ENCODE measurements at places on chromosomes 16 and 17. TPM values are rescaled to one million over a fixed set of nuclear protein-coding genes. Genes with fewer than 3 reads are reported as not detected.

CCDC144A gene
- total RNA-seq = 2.0 TPM

TEX19 gene
- total RNA-seq = not detected

GRCh38 chr17:68906638-68907037 is 48.6 kb downstream of the ABCA8 start:
- DNase-seq = no peak

DNA sequence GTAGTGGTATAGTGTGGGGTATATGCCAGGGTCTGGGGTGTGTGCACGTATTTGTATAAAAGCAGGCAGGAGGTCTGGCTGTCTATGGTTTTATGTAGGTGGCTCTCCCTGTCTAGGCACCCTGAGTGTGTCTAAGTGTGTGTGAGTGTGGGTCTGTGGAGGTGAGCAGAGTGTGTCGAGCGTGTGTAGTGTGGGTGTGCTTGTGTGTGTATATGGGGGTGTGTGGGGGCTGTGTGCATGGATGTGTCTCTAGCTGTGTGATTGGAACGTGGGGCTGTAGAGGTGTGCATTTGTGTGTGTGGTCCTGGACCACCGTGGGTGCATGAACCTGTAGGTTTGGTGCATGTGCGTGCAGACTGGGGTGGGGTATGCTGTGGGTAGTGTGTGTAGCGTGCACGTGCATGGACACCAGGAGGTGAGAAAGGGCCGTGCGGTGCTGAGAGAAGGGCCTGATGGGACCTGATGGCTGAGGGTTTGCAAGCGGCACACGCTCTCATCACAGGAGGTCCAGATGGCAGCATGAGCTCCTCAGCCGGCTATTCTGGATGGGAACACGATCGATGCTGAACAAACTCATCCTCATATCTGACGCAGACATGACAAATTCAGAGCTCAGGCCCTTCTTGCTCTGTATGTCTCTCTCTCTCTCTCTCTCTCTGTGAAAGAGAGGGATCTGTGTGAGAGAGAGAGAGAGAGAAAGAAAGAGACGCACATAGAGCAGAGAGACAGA is 27.7 kb downstream of the SPACA3 start:
- DNase-seq = no peak

DNA sequence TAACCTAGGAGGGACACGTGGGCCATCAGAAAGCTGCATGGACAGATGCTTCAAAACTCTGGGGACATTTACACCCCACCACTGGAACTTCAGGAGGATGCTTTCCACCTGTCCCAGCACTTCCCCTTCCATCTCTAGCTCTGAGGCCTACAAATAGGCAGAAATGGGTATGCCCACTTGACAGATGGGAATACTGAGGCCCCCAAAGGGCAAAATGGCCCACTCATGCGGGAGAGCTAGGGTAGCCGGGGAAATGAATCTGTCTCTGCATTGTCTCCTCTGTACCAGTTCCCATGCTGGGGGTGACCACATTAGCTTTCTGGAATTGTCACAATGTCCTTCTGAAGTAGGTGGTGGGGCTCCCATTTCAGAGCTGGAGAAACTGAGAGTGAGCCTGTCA is 592.1 kb upstream of the CDH5 start:
- DNase-seq = no peak

GRCh38 chr17:40038882-40039513 is 15.2 kb downstream of the MED24 start:
- no peak for DNase-seq

DNA sequence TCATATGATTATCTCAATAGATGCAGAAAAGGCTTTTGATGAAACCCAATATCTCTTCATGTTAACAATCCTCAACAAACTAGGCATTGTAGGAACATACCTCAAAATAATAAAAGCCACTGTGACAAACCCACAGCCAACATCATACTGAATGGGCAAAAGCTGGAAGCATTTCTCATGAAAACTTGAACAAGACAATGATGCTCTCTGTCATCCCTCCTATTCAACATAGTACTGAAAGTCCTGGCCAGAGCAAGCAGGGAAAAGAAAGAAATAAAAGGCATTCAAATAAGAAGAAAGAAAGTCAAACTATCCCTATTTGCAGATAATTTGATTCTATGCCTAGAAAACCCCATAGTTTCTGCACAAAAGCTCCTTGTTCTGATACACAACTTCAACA is 999.2 kb upstream of the GOT2 start:
- DNase-seq = no peak

DNA sequence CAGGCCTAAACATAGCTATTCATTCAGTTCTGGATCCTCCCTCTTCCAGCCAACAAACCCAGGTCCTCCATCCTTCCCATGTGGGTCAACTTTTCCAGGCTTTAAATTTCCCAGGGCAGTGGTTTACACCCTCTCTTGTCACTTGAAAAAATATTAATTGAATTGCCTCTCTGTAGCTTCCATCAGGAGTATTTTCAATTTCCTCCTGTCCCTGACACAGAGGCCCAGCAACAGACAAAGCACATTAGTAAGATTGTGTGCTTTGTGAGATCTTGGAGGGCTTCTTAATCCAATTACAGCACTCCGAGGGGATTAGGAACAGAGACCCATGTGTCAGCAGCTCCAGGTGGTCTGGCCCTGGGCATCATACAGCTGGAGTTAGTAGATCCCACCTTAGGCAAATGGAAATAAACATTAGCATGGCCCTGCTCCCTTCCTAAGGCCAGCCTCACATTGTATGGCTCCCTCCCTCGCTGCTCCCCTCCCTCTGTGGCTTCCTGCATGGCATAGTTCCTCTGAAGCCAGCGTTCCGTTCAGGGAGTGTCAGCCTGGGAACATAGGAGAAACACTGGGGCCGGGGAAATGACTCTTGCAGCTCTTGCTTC is 132.7 kb upstream of the HSBP1 start:
- DNase-seq = no peak

DNA sequence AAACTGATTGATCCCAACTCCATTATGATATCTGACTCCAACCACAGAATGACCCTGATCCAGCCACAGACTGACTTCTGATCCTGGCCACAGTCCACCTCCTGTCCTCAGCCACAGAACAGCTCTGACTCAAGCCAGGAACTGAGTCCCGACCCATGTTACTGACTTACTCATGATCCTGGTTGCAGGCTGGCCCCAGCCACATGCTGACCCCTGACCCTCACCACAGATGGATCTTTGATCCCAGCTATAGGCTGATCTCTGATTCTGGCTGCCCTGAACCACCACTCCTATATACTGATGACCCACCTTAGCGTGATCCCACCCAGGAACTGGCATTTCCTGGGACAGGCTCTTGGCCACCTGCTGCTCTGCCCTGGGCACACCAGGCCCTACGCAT is 32.2 kb upstream of the IL21R start:
- no peak for DNase-seq

DNA sequence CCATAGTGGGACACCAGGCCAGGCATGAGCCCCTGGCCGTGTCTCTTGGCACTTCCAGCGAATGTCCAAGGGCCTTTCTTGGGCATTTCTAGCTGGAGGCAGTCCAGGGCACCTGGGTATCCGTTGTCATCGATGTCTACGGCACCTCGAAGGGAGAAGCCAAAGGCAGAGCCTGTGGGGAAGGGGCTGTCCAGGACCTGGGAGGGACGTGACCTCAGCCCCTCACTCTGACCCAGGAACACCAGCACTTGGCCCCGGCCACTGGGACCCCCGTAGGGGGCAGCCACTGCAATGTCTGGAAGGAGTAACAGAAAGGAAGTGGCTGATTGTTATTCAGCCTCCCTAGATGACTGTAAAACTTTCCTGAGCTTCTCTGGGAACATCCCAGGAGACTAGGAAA is 8.7 kb downstream of the ITGA2B start:
- no peak for DNase-seq

- no peak for DNase-seq
Observed at GRCh38 chr17:42514867-42515266, 21.2 kb upstream of the NAGLU start.

DNA sequence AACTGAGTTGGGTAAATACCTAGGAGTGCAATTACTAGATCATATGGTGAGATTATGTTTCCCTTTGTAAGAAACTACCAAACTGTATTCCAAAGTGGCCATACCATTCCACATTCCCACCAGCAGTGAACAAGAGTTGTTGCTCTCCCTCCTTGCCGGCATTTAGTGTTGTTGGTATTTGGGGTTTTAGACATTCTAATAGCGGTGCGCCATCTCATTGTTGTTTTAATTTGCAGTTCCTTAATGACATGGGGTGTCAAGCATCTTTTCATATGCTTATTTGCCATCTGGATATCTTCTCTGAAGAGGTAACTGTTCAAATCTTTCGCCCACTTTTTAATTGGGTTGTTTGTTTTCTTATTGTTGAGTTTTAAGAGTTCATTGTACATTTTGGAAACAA is 164.2 kb upstream of the LHX1 start:
- no peak for DNase-seq

GRCh38 chr16:89047331-89048089 is 46.1 kb upstream of the ACSF3 start:
- DNase-seq = no peak

- DNase-seq = no peak
Observed at GRCh38 chr16:85258629-85259028, 146.4 kb upstream of the CIBAR2 start.

DNA sequence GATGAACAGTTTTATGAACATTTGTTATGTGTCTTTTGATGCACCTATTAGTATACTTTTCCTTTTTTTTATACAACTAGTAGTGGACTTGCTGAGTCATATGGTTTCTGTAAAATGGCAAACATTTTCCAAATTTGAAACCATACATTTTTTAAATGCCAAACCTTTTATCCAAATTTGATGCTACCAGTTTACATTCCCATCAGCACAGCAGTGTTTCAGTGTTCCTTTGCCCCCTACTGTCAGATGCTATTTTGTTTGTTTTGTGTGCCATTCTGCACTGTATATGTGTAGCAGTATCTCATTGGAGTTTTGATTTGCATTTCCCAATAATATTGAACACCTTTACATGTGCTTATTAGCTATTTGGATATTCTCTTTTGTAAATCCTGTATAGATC is 219.4 kb downstream of the TANC2 start:
- no peak for DNase-seq

All from activated T-helper 2 cell treated with anti-CD3 and anti-CD28 coated beads, Interferon-gamma antibody, Interleukin-2, Interleukin-4, amounts not matched to agents 10 μg/mL and 5 μg/mL and 100 μg/mL, durations not matched to agents 14 hours and 24 hours and 36 hours (primary cell).